Retinal pigment epithelial cell (primary cell): ENCODE measurements at places on chromosomes 11 and 22.

DNA sequence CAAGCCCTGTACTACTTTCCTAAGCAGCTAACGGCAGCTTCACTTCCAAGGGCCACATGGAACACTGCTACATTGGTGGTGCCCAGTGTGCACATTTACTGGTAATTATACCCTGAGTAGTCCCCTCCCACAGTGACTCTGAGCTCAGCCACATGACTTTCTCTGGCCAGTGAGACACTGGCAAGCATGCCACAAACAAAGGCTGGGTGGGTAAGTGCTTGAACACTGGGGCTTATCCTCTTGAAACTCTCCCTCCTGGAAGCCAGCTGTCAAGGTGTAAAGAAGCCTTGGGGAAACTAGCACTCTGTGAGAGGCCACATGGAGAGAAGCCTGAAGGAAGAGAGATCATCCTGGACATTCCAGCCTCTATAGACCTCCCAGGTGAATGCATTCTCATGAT is 54.4 kb upstream of the DRD2 start:
- no peak for DNase-seq

- DNase-seq: no peak
These were observed at the start of gene CPT1A for GRCh38 chr11:68841718-68842426. Gene CPT1A (minus strand): TSS chr11:68841916. CDS start chr11:68815474, 26,442 bp downstream.

- DNase-seq: no peak
These were observed 52.4 kb downstream of the CHRDL2 start for GRCh38 chr11:74678591-74679512.

GRCh38 chr22:49191506-49191980 is 636.1 kb downstream of the BRD1 start:
- DNase-seq: no peak

DNA sequence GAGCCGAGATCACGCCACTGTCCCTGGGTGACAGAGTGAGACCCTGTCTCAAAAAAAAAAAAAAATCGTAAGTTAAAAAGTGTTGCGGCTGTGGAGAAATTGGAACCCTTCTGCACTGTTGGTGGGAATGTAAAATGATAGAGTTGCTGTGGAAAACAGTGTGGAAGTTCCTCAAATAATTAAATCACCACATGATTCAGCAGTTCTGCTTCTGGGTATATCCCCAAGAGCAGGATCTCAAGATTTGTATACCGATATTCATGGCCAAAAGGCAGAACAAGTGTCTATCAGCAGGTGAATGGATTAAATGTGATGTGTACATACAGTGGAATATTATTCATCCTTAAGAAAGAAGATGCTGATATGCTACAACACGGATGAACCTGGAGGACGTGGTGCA is 3.8 kb downstream of the SELENOO start:
- DNase-seq: no peak

DNA sequence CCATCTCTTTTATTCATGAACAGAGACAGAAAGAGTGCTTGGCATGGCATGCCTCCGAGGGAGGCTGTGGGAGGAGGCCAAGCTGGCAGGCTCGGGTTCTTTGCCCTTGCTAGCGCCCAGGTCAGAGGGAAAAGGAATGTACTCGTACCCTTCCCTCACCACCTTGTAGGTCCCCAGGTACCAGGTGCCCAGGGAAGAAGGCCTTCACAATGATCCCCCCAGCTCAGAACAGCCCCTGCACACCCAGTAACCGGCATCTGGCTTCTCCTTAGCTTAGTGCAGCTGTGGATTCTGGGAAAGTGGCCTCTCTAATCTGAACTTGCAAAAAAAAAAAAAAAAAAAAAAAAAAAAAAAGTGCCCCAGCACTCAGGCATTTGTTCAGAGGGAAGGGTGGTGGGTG is 1.3 kb downstream of the HEPN1 start:
- no peak for DNase-seq

DNA sequence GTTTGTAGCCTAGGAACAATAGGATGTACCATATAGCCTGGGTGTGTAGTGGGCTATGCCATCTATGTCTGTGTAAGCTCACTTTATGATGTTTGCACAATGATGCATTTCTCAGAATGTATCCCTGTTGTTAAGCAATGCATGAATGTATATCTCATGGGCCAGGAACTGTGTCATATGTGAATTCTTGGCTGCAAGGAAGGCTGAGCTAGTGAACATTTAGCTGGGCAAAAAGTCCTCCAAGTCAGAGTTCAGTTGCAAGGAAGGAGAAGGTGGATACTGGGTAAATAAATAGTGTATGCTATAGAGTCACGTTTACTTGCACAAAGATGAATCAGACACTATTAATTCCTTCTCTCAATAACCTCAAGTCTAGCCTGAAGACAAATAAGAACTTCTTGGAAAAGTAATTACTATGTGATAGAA is 136.1 kb downstream of the EHF start:
- no peak for DNase-seq

DNA sequence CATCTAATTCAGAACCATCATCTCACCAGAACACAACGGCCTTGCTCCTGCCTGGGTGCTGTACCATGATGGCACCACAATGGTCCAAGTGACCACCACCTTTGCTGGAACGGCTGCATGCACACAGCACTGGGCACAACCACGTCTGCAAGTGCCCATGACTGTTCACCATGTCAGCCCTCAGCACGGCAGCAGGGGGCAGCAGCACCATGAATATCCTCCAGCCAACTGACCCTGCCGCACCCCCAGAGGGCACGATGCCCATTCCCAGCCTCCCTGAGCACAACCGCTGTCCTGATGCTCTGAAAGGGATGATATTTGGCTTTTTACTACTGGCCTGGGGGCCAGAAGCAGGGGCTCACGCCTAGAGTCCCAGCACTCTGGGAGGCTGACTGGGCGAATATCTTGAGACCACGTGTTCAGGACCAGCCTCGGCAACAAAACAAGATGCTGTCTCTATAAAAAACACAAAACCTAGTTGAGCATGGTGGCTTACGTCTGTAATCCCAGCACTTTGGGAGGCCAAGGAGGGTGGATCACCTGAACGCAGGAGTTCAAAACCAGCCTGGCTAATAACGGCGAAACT is 25.7 kb downstream of the DRD4 start:
- no peak for DNase-seq

DNA sequence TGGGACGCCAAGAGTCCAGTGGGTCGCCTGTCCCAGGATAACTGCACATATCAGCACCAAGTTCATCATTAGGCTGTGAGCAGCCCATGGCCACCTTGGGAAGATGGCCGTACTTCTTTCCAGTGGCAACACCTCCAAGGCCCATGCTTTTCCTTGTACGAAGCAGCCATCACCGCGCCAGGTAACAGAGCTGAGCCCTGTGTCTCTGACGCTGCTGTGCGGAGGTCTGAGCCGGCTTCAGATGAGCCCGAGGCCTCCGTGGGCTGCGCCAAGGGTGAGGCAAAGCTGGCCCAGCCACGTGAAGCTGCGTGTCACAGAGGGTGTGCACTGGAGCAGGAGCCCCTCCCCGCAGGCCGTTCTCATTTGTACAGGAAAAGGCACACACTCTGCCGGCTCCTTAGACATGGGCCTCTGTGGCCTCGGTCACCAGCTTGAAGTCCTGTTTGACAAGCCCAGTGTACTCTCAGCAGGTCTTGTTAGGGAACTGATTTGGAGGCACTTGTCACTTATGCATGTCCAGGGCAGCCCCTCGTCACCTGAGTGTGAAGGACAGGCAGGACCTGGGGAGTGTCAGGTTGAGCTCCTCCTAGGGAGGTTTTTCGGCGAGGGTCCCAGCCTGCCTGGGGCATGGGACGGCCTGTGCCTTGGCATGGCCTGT is 401.5 kb downstream of the TBC1D22A start:
- DNase-seq: no peak

GRCh38 chr11:108084811-108085210 is 36.6 kb upstream of the ACAT1 start:
- no peak for DNase-seq

DNA sequence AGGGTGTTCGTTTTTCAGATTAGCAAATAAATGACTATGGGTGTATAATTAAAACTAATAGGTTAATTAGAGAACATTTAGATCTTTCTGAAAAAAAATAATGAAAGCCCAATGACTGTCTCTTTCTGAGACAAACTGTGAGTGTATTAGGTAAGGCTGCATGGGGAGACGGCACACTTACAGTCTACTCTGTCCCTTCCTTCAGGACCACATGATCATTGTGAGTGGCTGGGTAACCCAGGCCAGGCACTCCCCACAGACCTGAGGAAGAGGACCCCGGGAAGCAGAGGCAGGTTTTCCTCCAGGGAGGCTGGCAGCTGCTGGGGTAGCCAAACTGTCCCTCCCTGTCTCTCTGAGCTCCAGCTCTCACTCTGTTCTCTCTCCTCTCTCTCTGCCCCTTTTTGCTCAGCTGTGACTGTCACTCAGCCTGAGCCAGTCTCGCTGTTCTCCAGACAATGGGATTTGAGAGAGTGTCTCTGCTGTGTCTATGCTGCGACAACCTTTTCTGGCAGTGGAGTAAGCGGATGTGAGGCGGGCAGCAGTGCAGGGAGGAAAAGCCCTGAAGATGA is 83.1 kb upstream of the NCAM1 start:
- DNase-seq: no peak

DNA sequence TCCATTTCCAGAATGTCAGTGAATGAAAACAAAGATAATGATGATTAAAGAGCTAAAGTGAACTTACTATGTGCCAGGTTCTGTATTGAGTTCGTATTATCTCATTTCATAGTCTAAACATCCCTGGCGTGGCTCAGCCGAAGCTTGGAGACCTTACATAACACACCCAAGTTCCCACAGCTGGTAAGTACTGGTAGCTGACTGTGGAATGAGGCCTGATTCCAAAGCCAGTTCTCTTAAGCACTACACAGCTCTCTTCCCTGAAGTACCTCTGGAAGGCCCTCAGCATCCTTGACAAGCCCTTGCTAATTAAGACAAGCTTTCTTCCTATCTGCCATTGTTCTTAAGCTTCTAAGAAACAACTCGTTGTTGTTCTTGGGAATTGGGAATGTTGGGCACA is 28.6 kb upstream of the NCAM1 start:
- no peak for DNase-seq

- no peak for DNase-seq
These were observed 29.9 kb downstream of the SERPINH1 start for GRCh38 chr11:75591966-75592365.

GRCh38 chr22:48342732-48343131 is 1484.9 kb downstream of the BRD1 start:
- DNase-seq: no peak

- DNase-seq: no peak
These were observed 611.8 kb downstream of the BRD1 start for GRCh38 chr22:49215840-49216239.

- DNase-seq: no peak
These were observed 46.3 kb upstream of the ANO1 start for GRCh38 chr11:70031631-70032469.

GRCh38 chr11:65426839-65427690 is 4.5 kb downstream of the NEAT1 start:
- no peak for DNase-seq

DNA sequence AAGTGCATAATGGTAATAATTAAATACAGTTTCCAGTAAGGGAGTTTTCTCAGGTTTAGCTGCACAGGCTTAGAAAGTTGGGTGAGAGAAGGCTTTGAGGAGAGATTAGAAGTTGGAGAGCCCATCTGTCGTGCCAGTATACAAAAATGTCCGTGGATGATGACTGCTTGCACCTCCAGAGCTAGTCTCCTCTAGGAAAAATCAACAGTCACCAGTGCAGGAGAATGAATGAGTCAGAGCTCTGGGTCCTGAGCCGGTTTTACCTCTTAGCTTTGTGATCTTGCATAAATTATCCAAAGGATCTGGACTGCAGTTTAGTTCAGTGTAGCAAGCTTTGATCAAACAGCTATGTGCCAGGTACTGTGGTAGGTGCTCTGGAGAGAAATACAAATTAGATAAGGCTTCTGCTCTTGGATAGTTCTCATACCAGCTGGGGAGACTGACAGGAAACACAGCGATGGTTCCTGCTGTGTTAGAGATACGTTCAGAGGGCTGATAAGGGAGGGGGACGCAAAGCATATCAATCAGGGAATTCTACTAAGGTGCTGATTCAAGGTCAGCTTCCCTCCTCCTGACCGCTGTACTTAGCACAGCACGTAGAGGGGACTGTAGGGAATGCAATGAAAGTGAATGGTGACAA is 125.9 kb downstream of the TEAD1 start:
- peak; percentile 84 for DNase-seq

DNA sequence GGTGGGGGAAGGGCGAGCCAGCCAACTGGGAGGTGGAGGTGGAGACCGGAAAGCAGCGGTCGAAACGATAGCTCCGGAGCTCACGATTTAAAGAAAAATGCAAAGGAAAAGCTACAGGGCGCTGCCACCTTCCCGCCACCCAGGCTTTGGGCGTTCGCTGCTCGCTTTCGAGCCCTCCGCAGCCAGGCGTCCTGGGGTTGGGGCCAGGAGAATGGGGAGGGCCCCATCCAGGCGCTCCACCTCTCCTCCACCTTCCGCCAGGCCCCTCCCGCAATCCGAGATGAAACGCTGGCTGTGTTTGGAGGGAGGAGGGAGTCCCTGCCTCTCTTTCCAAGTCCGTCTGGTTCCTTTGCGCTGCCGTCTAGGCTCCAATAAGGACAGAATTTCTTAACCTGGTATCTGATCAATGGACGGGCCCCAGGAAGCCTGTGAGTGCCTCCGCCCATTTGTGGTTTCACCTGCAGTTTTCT is 483 bp upstream of the ABTB2 start:
- no peak for DNase-seq

GRCh38 chr11:132973686-132974085 is 558.6 kb downstream of the OPCML start:
- DNase-seq: no peak

DNA sequence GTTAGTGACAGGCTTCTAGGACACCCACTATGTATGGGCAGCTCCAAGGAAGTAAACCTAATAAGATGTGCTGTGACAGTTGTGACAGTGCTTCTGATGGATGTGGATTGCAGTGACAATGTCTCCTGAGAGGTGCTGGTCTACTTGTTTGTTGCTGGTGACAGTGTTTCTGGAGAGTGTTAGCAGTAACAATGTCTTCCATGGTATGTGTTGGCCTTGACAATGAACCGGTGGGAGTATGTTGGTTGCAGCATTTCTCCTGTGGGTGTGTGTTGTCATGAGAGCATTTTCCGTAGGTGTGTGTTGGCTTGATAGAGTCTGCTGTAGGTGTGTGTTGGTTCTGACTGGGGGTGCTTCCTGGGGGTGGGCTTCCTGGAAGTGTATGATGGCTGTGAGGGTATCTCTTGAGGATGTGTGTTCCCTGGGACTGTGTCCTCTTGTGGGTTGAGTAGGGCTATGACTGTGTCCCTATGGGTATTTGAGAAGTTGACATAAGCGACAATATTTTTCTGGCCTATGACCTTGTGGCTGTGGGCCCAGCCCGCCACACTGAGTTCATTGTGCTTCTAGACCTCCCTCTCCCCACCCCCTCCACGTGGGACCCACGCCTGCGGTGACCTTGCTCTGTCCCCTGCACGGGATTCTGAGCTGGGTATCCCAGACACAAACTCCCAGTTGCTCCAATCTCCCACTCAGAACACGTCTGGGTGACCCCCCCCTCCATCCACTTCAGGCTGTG is 1.2 kb downstream of the DCHS1 start:
- no peak for DNase-seq

GRCh38 chr22:40922484-40923303 is 28.5 kb upstream of the RBX1 start:
- peak; percentile 17 for DNase-seq
